CD14-positive monocyte (primary cell): ENCODE measurements at places on chromosomes 16 and 17.

- DNase-seq = no peak
Observed at GRCh38 chr17:15287538-15288267, 22.6 kb upstream of the PMP22 start.

GRCh38 chr16:74304164-74304834, 7.7 kb downstream of the PSMD7 start:
- DNase-seq = no peak

GRCh38 chr17:2815781-2816185, 19.5 kb downstream of the RAP1GAP2 start:
- no peak for DNase-seq

DNA sequence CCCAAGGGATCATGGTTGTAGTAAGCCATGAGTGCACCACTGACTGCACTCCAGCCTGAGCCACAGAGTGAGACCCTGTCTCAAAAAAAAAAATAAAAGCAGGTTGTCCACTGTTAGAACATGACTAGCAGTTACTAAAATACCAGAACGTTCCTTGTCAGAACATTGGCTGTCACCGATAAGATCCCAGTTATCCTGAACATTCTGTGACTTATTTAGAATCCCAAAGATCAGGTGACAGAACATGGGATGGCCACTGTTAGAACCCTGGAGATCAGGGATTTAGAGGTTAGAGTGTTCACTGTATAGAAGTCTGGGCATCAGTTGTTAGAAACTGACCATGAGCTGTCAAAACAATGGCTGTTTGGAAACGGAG, 8.6 kb downstream of the CES4A start:
- DNase-seq = no peak

GRCh38 chr16:68792465-68793324, 50.6 kb upstream of the TANGO6 start:
- DNase-seq = no peak

DNA sequence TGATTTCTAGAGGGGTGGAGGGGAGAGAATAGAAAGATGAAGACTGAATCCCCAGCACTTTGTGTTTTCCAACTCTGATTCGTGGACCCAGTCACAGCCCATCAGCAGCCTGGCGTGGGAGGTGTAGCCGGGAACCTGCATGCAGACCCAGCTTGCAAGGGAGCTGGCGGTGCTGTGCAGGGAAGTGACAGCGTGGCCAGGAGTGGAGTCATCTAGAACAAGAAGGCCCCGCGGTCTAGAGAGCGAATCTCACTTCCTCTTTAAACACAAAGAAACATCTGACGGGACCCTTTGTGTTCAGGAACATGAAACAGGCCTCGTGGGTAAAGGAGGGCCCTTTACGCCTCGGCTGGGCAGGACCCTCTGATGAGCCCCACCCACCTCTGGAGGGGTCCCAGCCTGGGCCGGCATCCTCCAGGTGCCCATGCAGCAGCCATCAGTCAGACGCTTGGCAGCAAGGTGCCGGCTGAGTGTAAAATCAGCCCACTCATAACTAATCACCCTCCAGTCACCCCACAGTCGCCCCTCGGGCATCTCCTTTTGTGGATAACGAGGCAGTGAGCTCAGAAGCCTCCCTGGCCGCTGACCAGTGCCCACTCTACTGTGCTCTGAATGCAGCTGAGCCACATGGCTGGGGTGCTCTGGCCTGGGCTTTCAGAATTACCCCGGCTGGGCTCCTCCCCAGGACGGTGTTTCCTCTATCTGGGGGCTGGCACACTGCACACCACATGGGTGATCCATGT, 4.4 kb downstream of the SNAI3 start:
- DNase-seq = peak; percentile 88
